Cerebellum (tissue), 4 donors: ENCODE measurements at places on chromosomes 13 and 19. TPM values are rescaled to one million over a fixed set of nuclear protein-coding genes. Genes with fewer than 3 reads are reported as not detected.

- no peak for DNase-seq
Observed at GRCh38 chr13:65011378-65011777, 2218.8 kb downstream of the PCDH9 start.

The SELENOV gene
- total RNA-seq, result not detected

DNA sequence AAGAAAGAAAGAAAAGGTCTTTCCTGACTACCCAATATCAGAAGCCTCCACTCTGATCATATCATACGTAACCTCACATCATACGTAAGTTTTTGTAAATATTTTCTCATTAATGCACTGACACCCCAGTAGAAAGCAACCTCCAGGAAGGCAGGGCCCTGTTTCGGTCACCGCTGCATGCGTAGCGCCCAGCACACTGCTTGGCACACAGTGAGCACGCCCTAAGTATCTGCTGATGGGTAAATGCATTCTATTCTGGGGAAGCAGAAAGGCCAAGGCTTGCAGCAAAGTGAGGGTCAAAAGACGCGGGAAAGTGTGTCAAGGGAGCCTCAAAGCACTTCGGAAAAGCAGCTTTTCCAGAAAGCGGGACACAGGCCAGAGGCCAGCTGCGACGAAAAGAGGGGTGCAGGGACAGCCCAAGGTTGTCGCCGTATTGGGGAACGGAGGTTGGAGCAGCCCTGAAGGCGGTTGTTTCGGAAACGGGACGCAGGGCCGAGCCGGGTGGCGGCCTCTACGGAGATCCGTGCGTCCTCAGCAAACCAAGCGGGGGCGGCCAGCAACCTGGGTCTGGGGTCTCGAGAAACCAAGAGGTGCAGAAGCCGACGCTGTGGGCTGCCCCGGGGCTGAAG is 463 bp downstream of the SUGP1 start:
- no peak for DNase-seq

The NLRP11 gene
- 0.27 TPM for total RNA-seq

GRCh38 chr13:97724450-97724849 is 229.0 kb upstream of the IPO5 start:
- no peak for DNase-seq

DNA sequence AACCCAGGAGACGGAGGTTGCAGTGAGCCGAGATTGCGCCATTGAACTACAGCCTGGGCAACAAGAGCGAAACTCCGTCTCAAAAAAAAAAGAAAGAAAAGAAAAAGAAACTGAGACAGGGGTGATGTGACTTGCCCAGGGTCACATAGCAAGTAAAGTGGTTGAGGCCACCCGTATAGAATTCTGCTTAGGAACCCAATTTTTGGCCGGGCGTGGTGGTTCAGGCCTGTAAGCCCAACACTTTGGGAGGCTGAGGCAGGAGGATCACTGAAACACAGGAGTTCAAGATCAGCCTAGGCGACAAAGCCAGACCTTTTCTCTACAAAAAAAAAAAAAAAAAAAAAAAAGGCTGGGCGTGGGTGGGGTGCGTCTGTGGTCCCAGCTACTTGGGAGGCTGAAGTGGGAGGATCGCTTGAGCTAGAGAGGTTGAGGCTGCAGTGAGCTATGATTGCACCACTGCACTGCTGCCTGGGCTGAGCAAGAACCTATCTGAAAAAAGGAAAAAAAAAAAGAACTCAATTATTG is 1.3 kb downstream of the SNRPA start:
- DNase-seq, result no peak

DNA sequence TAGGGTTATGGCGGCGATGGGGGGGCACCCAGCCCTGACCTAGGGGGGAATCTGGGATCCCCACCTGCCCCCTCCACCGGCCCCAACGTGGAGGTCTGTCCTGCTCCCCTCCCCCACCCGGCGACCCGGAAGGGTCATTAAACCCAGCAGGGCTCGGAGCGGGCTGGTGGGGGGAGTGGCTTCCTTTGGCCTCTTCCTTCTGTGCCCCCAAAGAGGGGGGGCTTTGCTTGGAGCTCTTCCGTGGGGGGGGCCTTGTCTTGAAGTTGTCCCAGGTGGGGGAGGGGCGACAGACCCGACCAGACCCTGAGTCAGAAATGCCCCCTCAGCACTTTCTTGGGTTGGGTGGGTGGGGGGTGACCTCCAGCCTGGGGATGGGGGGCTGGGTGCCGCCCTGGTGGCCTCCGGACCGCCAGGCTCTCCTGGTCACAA is 1.5 kb downstream of the ARID3A start:
- no peak for DNase-seq

DNA sequence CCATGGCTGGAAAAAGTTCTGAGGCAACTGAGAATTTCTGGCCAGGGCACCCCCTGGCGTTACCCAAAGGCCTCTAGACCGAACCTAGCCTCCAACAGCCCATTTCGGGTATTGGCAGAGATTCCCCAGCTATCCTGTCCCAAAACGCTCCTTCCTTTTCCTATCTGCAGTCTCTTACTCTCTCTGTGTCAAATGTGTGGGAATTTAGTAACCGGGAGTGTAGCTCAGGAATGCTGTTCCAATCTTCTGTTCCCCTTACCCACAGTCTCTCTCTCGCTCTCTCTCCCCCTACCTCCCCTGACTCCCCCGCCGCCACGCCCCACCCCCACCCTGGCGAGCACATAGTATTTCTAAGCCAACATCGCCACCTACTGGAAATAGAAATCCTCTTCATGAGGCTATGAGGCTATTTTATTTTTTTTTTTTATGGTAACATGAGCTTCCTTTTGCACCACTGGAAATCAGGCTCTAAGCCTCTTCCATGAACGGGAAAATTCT is 27.0 kb downstream of the OXGR1 start:
- DNase-seq, result no peak

The PSG7 gene
- not detected for total RNA-seq

DNA sequence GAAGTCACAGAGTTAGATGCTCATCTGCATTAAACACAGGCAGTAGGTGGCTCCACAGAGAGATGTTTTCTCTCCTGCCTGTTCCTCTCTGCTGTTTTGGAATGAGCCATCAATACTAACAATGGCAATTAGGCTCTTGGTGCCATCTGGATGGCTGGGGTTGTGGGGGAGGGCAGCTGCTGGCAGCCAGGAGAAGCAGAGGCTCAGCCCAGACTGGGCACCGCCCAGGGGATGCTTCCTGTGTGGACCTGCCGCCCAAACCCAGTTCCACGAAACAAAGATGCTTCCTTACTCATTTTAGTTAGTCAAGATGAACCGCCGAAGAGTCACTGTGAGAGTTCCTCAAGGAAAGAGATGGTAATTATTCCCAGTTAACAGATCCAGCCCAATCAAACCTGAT is 50.8 kb upstream of the PCDH8 start:
- no peak for DNase-seq

- no peak for DNase-seq
Observed at GRCh38 chr13:75432045-75432444, 49.9 kb downstream of the TBC1D4 start.

DNA sequence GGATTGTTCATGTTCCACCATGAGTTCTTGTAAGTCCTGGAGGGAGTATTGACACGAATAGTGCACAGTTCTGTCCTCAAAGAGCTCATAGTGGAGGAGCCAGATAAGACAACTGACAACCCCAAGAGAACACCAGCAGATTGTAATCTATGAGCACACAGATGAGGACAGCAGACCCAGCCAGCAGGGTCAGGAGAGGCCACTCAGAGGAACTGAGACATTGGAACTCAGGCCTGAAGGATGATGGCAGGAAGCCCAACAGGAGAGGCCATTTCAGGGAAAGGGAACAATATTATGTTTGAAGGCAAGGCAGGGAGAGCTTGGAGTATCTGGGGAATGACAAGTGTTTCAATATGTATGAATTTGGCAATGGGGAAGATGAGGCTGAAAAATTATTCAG is 63.7 kb upstream of the IPO5 start:
- no peak for DNase-seq

GRCh38 chr19:48186541-48186991 is 16.1 kb downstream of the ZSWIM9 start:
- no peak for DNase-seq

GRCh38 chr13:33479105-33479504 is 193.6 kb upstream of the STARD13 start:
- DNase-seq, result no peak
